Lung (tissue), 17 donors: ENCODE measurements at places on chromosomes 13 and 19.
A peak's percentile ranks its signal among the peaks of the same experiment; 100 is the strongest.

GRCh38 chr19:48496959-48497727 lies 14.5 kb downstream of the LMTK3 start:
- DNase-seq: no peak

DNA sequence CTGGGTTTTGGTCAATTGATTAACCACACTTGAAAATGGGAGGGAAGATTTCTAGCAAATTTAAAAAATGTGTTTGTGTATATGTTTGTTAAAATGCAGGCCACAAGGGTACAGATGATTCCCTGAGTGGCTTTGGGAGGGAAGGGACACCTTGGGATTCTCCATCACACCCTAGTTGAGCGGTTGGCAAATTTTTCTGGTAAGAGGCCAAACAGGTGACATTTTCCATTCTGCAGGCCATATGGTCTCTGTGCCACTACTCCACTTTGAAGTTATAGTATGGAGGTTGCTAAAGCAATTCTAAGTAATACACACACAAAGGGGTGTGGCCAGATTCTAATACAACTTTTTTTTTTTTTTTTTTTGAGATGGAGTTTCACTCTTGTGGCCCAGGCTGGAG lies 12.9 kb upstream of the MED26 start:
- no peak for DNase-seq

DNA sequence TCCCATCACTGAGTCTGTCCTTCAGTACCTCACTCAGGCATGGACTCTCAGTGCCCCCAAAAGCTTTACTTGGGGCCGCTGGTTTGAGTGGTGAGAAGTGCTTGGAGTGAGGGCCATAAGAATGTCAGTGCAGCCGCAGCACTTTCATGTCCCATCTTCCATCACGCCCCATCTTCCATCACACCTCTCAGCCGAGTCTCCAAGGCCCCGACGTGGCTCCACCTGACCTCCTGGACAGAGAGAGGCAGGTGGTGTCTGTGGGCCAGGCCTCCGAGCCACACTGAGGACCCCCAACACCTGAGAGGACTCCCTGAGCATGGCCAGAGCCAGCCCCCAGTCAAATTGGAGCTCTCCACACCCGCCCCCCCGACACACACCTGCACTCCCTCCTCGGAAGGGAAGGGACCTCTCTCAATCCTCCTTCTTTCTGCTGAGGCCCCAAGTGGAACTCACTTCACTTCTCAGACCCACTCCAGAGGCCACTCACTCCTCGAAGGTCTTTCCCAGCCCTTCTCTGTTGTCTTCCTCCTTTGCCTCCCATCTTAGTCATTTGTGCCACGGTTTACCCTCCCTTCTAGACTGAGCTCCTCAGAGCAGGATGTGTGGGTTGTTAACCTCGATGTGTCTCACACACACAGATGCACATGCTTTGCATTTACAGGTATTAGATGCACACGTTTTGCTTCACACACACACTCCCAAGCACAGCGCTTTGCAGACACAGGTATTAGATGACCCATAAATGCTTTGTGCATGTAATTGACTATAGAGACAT lies 65.7 kb upstream of the ATP12A start:
- no peak for DNase-seq

DNA sequence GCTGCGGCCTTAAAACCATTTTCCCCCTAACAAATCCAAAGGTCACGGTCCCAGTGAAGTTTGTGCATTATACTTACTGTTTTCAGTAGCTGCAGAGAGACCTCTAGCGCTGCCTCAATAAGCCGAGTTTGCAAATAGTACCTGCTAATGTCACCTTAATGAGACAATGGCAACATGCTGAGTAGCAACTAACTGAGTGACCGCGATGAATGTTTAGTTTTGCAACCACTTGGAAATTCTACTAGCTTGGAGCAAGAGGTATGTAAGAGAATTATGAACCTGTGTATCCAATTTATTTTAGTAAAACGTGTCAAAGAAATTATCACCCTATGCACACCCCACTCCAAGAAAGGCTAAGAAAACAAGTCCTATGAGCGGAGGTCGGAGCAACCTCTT lies 1.2 kb downstream of the KPNA3 start:
- peak; percentile 17 for DNase-seq

GRCh38 chr13:62320129-62321108 lies 904.8 kb upstream of the PCDH20 start:
- DNase-seq: peak; percentile 83

DNA sequence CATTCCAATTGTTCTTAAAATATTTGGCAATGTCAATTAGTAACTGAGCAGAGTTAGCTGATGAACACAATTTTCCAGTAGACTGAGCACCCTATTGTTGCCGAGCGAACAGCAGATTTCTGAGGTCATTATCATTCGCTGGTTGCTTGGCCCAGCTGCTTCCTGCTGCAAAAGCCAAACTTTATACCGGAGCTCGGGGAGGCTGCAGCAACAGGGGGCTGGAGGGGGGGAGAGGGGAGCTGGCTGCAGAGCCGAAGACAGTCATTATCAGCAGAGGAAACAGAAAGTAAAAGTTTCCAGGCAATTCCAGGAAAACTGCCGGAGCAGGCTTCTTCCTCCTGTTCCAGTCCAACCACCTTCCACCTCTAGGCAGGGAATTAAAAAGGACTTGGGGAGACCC lies 77.9 kb downstream of the ZNF536 start:
- peak; percentile 96 for DNase-seq

GRCh38 chr13:29452773-29453616 lies 142.5 kb downstream of the SLC7A1 start:
- DNase-seq: no peak

DNA sequence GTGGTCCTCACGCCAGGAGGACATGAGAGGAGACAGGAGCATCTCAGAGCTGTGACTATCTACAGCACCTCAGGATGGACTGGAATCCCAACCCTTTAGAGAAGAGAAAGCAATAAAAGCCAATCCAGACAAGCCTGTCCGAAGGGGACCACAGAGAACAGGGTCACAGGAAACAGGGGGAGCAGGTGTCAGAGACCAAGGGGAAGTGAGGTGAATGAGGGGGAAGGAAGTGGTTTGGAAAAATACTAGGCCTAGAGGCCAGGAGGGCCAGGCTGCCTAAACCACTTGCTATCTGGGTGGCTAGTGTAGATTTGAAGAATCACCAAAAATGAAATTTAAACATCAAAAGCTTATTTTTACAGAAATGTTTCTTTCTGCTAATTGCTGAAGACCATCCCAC lies 16.2 kb downstream of the TMTC4 start:
- DNase-seq: no peak
